ENCODE measurements at places on chromosomes 1 and 21. TPM values are rescaled to one million over a fixed set of nuclear protein-coding genes. Genes with fewer than 3 reads are reported as not detected.

DNA sequence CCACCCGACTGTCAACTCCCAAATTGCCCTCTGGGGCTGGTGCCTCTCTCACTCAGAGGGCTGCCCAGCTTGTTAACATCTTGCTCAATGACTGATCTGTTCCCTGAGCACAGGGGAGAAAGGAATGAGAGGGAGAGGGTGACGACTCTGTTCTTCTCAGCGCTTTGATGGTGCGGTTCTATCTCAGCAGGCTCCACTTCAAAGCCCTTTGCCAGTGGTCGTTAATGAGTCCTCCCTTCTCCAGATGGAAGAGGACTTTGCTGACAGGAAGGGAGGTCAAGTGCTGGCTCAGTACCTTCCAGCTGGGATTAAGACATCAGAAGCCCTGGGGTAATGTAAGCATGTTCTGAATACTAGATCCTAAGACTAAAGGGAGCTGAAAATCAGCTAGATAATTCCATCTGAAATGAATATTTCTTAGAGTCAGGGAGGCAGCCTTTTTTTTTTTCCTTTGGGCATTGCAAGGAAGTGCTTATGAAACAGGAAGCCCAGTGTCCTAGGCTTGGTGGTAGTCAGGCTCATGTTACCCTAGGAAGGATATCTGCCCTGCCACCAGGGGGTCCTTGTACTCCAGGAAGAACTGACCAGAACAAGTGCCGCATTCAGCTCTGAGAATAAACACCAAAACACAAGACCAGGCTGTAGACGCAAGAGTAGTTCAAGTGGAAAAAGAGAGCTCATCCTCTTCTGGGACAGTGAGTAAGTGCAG is 4.7 kb downstream of the FMOD start:
- no peak for DNase-seq

- DNase-seq: no peak
Observed at GRCh38 chr1:162207862-162208261, 138.4 kb downstream of the NOS1AP start.

DNA sequence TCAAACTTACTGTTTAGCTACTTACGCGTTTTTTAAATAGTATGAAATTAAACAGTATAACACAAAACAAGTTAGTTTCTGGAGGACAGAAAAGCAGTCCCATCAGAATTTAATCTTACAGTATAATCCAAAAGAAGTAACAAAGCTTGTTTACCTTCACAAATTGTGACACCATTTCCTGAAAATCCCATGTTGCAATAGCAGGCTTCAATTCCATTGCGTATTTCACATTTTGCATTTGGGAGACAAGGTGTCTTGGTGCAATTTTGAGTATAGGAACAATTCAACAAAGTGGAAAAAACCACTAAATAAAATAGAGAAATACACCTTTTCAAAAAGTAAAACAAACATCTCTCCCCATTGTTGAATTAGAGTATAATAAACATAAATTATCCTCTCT is 1.6 kb downstream of the ADGRL4 start:
- DNase-seq: peak; percentile 39

DNA sequence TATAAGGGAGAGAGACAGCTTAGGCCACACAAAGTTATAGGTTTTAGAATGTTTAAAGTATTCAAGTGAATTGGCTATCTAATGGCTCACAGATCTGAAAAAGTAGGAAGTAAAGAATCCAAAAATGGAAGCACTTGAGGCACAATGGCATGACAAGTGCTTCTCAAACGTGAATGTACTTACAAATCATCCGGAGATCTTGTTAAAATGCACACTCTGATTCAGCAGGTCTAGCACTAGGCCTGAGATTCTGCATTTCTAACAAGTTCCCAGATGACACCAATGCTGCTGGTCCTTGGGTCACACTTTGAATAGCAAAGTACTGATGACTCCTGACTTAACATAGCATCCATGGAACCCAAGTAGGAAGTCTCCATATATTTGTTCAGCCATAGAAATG is 20.9 kb upstream of the AGL start:
- DNase-seq: no peak

GRCh38 chr1:224621813-224622682 is 5.9 kb downstream of the CNIH3 start:
- no peak for DNase-seq

GRCh38 chr1:94026619-94027380 is 94.1 kb downstream of the ABCA4 start:
- DNase-seq: no peak

GRCh38 chr1:41889506-41890414 is 29.0 kb downstream of the HIVEP3 start:
- DNase-seq: no peak

DNA sequence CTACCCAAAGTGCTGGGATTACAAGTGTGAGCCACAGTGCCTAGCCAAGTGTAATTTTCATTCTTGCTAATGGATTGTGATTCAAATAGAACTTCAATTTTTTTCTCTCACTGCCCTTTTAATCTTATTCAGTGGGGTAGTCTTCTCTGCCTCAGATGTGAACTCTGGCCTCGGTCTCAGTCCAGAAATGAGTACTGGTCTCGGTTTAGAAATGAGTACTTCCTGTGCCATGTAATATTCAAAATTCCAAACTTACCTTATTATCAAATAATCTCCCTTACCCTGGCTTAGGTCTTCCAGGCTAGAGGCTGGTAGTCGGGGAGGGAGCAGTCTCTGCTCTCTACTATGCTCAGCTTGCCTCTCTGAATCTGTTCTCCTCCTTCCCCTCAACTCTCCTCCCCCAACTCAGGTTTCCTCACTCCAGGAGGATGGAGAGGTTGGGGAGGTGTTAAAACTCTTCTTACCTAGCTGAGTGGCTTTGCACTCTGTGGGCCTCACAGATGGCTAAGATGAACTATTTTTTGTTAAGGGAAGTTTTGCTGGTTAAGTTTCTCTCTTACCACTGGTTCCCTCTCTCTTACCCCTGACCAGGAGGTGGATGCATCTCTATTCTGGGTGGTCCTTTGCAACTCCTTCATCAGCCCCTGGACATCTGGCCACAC is 4.8 kb upstream of the SLAMF9 start:
- DNase-seq: no peak

GRCh38 chr1:6471970-6472368 is 6.0 kb upstream of the TNFRSF25 start:
- no peak for DNase-seq

GRCh38 chr1:119647228-119647733 is 785 bp downstream of the ZNF697 start:
- DNase-seq: no peak

- no peak for DNase-seq
Observed at GRCh38 chr1:9253453-9254105, 19.0 kb downstream of the H6PD start.

- DNase-seq: no peak
Observed at GRCh38 chr1:51000160-51000559, 30.1 kb downstream of the CDKN2C start.

- no peak for DNase-seq
Observed at GRCh38 chr1:66384258-66384921, 149.6 kb upstream of the SGIP1 start.

DNA sequence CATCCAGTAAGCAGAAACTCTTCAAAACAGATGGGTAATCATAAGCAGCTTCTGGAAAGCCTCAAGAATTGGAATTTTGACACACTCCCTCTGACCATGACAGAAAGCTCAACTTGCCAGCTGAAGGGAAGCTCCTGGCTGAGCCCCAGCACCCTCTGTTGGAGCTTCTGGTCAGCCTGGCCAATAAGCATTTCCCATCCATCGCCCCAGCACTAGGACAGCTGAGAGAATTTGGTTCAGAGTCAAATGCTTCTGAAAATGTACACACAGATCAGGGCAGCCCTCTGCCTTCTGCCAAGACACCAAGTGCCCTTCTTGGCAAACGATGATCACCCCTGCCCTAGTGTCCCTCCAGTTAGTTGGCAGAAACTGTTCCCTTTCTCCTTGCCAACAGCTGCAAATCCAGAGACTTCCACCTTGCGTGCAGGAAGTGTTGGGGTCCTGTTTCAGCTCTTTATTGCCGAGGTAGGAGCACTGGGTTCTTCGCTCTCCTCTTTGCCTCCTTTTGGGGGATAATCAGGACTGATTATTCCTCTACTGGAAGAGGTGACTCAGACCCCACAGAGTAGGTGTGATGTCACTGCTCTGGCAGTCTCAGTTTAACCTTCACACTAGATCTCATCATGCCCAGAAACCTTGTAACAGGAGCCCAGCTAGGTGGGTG is 11.9 kb downstream of the PIGV start:
- peak; percentile 55 for DNase-seq

DNA sequence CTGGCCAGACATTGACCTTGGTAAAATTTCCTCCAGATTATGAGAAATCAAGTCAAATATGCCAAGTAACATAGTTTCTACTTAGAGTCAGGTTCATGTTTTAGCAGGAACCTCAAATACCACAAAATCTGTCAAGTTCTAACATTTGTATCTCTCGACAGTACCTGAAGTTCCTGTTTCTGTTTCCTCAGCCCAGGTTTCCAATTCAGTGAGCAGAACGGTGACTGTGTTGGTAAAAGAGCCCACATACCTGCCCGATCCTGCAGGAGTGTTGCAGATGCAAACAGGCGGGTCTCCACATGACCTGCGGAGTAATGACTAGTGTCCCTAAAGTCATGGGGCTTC is 57.9 kb upstream of the LGALS8 start:
- no peak for DNase-seq

DNA sequence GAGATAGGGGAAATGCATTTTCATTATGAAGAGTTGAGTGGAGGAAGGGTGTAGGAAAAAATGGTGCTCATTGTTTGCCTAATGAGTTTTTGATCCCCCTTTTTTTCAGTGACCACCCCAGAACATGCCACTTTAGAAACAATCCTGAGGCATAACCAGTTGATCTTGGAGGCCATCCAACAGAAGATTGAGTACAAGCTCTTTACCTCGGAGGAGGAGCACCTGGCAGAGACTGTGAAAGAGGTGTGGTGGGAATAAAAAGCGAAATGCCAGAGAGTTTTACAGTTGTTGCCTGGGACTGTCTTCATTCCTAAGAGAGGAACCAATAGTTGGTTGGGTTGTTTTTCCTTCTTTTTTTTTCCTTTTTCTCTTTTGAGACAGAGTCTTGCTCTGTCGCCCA is 54.3 kb upstream of the EPHA8 start:
- DNase-seq: no peak

DNA sequence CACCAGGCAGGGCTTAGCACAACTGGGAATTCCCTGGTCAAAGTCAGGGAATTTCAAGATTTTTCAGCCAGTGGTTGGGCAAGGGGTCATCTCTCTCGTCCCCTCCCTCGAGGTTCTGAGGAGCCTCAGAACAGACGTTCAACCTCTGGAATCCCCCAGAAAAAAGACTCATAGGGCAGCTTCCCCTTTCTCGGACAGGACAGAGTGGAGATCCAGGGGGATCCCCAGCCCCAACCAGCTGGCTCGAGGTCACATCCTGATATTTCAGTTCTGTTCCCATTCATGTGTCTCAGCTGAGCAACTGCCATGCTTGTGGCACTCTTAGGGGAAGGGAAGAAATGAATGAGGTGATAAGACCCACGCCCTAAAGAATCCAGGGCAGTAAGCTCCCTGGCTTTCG is 4.9 kb upstream of the LAD1 start:
- DNase-seq: no peak

DNA sequence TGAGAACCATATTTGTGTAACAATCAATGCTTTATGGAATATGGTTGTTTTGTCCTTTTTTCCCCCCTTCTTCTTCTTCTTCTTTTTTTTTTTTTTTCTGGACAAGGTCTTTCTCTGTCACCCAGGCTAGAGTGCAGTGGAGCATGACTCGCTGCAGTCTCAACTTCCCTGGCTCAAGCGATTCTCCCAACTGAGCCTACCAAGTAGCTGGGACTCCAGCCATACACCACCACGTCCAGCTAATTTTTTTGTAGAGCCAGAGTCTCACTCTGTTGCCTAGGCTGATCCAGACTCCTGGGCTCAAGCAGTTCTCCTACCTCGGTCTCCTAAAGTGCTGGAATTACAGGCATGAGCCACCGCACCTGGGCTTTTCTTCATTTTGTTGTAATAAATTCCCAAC is 86.7 kb downstream of the FMN2 start:
- DNase-seq: no peak

DNA sequence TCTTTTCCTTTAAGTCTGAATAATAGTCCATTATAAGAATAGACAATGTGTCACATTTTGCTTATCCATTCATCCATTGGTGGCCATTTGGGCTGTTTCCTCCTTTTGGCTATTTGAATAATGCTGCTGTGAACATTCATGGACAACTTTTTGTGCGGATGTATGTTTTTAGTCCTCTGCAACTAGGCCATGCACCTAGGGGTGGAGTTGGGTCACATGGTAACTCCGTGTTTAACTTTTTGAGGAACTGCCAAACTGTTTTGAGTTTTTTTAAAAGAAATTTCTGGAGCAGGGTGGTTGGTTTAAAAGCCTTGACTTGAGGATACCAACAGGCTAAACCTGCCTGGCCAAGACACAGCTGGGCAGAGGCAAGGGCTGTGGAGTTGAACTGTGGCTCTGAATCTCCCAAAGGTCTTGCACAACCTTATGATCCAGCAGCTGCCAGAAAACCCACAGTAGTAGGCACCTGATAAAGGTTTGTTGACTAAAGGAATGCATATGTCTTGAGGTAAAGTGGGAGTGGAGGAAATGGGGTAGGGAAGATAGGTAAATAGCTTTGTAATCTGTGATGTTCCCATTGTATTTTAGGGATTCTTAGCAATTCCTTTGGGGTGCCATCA is 5.6 kb upstream of the RPTN start:
- no peak for DNase-seq

VASH2 gene
- 1.4 TPM for total RNA-seq

SLC9C2 gene
- total RNA-seq: not detected

OR6K3 gene
- total RNA-seq: not detected

LCE2B gene
- total RNA-seq: not detected
